Stimulated activated CD8-positive, alpha-beta memory T cell treated with anti-CD3 and anti-CD28 coated beads, Interleukin-15, amount 100 ng/mL, for 4 hours (primary cell): ENCODE measurements at places on chromosomes 6 and 20.

- DNase-seq: no peak
Observed at GRCh38 chr6:21924002-21924401, 330.5 kb downstream of the SOX4 start.

DNA sequence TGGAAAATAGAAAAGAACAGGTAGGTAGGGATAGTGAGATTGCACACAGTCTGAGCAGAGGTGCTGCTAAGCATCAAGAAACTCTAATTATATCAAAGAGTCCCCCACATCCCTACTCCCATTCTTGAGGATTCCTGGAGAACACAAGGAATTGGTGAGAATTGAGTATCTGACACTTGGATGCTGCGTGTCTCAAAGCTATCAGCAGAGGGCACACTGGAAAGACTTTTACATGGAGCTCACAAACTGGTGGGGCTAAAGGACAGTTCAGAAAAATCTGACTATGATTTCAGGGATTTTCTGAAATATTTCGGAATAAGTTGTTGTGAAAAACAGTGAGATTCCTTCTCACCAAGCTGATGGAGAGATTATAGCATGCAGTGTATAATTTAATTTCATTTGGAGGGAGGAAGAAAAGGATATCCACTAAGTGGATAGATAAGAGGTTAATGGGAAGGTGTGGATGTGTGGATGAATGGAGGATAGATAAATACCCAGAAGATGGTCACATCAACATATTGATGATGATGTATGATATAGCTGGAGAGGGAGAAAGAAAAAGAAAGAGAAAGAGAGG, 215.4 kb upstream of the DEFB112 start:
- DNase-seq: no peak

DNA sequence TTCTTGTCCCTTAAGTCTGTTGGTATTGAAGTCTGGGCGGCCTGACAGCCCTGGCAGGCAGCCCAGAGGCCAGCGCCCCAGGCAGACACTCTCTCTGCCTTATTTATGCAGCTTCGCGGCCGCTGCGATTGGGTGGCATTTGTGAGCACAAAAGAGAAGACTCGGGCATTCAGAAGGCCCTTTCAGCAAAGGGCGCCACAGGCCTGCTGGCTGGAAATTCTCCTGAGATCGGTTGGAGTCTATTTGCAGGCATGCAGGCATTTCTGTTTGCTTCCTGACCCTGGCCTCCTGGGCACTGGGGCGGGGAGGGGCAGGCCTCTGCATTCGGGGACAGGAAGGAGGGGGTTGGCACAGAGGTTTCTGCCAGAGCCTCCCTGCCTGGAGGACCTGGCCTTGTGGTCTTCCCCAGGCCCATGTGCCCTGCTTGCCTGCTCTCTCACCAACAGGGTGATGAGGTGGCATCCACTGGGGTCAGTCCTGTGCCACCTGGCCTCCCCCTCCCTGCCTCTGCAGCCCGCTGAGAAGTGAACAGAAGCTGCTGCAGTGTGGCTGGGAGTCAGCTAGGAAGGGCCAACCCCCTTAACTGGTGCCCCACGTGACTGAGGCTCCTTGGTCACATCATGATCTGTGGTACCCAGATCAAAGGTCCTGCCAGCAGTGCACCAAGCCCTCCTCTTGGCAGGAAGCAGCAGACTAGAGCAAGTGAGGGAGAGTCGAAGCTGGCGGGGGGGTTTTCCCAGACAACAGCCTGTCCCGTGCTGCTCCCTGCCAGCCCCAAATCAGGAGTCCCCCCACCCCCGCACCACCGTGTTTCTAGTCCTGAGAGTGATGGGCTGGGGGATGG, 16.6 kb upstream of the CCDC167 start:
- DNase-seq: peak; percentile 82

- no peak for DNase-seq
Observed at GRCh38 chr6:31742894-31743293, 3.1 kb downstream of the MSH5 start.

DNA sequence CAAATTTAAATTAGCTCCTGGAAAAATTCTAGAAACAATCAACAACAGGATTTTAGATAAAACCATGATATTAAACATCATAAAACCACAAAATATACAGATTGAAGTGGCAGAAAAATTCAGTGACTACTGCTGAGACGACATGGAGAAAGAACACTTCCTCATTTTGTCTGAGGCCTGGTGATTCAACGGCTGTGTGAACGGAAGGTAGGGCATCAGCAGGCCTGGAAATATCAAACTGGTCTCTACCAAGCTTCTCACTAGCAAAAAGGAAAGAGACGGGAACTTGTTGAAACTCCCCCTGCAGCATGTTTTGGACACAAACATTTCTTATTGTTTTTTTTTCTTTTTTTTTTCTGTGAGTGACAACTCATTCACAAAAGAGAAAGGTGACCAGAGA, 58.0 kb upstream of the AHI1 start:
- no peak for DNase-seq

- DNase-seq: no peak
Observed at GRCh38 chr6:46352541-46353268, 138.5 kb downstream of the RCAN2 start.

- no peak for DNase-seq
Observed at GRCh38 chr20:45967551-45968080, 4.4 kb downstream of the ZNF335 start.

- no peak for DNase-seq
Observed at GRCh38 chr20:62476056-62476838, 452 bp upstream of the GATA5 start.

GRCh38 chr6:25875926-25876602, 2.0 kb upstream of the SLC17A3 start:
- no peak for DNase-seq

DNA sequence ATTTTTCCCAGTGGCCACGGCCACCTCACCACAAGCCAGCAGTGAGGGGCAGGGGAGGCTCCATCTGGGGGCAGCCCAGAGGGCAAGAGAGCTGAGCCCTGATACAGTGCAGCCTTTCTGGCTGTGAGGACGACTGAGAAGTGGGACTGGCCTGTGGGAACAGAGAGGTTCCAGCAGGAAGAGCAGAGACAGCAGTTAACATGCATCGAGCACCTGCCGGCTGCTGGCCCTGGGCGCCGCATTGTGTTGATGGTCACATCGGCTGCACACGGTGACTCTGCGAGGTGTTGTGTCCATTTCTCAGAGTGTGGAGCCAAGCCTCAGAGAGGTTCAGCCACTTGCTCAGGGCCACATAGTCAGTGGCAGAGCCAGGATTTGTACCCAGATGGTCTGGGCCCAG, 9.8 kb downstream of the FOXS1 start:
- no peak for DNase-seq

- no peak for DNase-seq
Observed at GRCh38 chr20:58327211-58327610, 17.7 kb downstream of the RAB22A start.

- DNase-seq: no peak
Observed at GRCh38 chr20:63850689-63851547, 10.4 kb upstream of the ABHD16B start.

DNA sequence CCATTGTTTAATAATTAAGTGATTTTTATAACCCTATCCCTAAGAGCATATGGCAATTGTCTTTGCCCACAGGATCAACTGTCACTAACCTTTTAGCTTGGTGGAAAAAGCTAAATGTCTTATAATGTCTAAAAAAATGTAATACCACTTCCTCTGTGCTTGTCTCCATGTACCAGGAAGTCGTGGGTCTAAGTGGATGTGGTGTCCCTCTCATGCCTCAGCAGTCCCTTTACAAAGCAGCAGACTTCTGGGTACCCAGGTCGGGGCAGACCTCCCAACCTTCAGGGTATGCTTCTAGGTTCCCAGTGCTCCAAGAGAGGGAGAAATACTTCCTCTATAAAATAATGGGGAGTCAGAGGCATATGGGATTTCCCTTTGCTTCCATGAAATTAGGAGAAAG, 74.7 kb downstream of the ZHX3 start:
- DNase-seq: no peak

GRCh38 chr6:13402711-13403110, 74.4 kb upstream of the TBC1D7 start:
- DNase-seq: no peak

DNA sequence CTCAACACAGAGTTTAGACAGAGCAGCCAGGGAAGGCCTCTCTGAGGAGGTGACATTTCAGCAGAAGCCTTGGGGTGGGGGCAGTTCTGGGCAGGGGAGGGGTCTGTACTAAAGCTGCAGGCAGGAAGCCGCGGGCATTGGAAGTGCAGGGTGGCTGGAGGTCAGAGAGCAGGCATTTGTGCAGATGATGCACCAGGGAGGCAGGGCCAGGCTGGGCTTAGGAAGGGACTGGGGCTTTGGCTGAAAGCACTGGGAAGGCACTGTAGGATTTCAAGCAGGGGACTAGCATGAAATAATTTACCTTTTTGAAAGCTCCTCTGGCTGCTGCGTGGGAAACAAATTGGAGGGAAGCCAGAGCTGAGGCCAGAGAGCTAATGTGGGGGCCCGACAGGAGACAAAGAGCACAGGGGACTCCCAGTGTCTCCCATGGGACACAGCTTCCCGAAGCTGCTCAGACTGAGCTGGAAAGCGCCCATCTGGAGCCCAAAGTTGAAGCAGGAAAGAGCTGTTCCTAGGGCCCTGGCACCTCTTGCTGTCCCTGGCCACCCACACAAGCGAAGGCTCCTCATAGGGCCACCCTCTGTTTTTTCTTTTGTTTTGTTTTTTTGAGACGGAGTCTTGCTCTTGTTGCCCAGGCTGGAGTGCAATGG, 19.3 kb downstream of the ADA start:
- no peak for DNase-seq

- DNase-seq: peak; percentile 73
Observed at GRCh38 chr6:35920793-35921732, at the start of gene SRPK1. TSS of gene SRPK1 (minus strand) at chr6:35921098. CDS start at chr6:35921056, 42 bp downstream.

DNA sequence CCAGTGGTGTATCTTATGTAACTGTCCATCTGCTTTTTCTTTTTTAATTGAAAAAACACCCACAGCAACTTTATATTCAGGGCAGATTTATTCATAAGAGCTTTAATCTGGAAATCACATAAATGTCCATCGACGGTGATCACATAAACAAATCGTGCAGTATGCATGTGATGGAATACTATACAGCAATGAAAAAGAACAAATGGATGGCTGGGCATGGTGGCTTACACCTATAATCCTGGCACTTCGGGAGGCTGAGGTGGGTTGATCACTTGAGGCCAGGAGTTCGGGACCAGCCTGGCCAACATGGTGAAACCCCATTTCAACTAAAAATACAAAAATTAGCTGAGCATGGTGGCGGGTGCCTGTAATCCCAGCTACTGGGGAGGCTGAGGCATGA, 39.1 kb downstream of the VSTM2L start:
- no peak for DNase-seq

- DNase-seq: no peak
Observed at GRCh38 chr6:128024969-128025368, 124.1 kb upstream of the THEMIS start.

DNA sequence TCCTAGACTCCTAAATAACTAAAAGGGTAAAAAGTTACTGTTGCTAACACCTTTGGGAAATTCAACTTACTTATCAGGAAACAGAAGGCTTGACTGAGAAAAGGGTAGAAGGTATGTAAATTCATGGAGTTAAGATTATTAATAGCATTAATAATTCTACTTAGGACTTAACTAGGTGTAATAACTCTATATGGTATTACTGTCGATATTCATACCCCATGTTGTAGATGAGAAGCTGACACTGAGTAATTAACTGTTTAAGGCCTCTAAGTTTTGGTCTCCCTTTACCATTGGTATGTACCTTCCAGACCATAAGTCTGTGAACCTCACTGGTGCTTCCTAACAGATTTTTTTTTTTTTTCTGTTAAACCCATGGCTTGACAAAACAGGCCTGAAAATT, 15.4 kb downstream of the GLO1 start:
- no peak for DNase-seq

GRCh38 chr6:35569011-35569461, 56.3 kb upstream of the TULP1 start:
- no peak for DNase-seq

DNA sequence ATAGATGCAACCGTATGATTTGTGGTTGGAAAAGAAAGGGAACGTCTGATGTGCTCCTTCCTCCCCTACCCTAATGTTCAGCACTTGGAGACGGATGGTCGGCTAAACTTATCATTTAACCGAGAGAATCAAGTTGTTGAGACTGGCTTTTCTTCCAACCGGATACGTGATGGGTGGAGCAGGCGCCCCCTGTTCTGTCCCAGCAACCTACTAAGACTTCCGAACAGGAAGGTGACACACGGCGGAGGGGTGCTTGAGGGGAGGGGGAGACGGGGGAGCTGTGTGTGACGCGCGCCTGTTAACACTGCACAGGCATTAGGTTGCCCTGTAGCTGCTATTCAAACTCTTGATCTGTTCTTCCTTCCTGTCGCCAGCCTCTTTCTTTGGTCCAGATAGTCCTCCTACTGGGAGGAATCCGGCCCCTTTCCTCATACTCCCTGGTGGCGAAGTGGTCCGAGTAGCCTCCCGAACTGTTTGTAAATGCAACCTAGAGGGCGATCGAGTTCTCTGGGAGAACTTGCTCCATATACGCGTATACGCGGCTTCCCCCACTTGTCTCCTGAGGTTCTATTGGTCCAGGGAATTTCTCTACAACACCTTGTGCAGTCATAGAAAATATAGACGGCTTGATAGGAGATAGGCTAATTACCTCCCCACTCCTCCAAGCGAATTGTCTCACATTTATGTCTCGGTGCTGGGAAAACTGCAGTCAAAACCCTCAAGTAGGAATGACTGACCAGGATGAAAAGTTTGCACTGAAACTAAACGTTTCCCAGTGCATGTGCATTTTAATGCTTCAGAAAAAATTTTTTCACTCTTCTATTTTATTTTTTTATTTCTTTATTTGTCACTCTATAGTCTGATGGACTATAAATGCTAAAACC, 126.0 kb upstream of the SLC2A12 start:
- peak; percentile 76 for DNase-seq

DNA sequence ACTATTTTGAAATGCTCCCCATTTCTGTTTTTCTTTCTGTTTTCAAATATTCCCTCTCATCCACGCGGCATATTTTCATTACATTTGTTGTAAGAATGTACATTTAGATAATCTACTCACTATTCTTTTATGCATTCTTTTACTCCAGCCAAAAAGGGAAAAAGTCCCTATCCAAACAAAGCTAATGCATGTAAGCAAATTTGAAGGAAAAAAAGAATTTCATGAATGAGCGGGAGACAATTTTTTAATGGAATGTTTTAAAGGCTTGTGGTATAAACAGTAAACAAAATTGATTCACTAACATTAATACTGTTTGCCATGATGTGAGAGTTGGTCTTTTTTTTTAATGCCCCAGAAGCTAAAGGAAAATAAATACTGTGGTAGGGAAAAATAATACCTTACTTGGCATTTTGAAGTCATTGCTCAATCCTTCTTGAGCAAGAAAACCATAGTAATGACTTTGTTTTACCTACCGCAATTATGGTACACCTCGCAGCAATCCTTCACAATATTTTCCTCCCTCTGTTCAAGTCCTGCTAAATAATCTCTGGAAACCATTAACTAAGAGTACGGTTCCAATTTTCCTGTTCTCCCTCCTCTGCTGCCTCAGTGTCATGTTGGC, 79.0 kb downstream of the BACH2 start:
- DNase-seq: no peak

- no peak for DNase-seq
Observed at GRCh38 chr6:36929607-36930006, 24.9 kb upstream of the PI16 start.

- no peak for DNase-seq
Observed at GRCh38 chr20:13342469-13343242, 121.6 kb downstream of the ISM1 start.

- DNase-seq: no peak
Observed at GRCh38 chr6:87174078-87174579, 18.8 kb downstream of the ZNF292 start.

- no peak for DNase-seq
Observed at GRCh38 chr6:18314317-18314997, 50.1 kb upstream of the DEK start.
